ENCODE measurements at places on chromosomes 16 and 17.
A peak's percentile ranks its signal among the peaks of the same experiment; 100 is the strongest.

GRCh38 chr17:32503251-32504165 lies 16.7 kb downstream of the CDK5R1 start:
- DNase-seq: no peak

DNA sequence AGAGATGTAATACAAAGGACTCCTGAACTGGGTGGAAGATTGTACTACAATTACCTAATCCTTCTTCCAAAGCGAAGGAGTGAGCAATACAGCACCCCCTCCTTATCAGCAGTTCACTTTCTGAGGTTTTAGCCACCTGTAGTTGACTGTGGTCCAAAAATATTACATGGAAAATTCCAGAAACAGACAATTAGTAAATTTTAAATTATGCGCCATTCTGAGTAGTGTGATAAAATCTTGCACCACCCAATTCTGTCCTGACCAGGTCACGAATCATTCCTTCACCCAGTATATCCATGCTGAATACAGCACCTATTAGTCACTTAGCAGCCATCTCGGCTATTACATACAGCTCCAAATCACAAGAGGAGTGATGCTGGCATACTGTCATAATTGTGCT lies 23.2 kb downstream of the VPS53 start:
- DNase-seq: no peak

DNA sequence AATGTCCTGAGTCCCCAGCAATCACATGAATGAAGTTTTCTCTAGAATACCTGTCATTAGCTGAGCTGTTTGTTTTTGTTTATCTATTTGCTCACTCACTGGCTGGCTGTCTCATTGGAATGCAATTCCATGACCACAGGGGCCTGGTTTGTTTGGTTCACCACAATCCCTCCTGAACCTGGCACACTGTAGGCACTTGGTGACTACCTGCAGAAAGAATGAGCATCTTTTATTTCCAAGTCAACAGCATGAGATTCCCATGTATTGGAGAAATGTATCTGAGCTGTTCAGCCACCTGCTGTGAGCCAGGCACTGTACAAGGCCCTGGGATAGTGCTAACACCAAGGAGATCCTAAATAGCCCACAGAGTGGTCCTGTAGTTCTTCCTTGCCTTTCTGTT lies 345.1 kb downstream of the XYLT1 start:
- DNase-seq: no peak

DNA sequence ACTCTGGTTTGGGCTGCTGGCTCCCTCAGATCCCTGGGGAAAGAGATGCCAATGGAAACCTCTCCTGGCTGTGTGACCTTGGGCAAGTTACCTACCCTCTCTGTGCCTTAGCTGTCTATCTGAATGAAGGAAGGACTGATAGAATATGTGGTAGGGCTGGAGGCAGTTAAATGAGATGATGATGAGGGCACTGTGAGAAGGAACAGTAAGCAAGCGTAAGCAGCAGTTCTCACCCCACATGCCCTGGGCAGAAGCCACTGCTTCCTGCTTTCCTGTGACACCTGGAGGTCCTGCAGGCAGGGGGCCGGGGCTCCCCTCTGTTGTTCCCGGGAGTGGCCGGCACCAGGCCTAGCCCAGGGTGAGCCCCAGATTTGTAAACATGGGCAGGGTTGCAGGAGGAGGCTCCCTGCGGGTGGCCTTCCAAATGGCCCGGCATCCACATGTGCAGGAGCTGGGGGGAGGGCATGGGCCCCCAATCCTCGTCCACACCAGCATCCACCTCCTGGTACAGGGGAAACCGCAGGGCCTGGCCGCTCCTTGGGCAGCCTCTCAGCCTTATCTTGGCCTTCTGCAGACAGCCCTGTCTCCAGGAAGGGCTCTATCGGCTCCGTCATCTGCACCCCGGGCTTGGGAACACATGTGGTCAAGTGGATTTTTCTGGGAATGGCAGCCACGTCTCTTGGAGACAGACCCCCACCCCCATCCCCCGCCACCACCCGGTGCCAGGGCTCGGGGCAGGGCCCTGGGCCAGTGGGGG lies 235.6 kb upstream of the GSE1 start:
- no peak for DNase-seq

- DNase-seq: no peak
These were observed 105.6 kb downstream of the OR1D5 start for GRCh38 chr17:2957631-2958286.

DNA sequence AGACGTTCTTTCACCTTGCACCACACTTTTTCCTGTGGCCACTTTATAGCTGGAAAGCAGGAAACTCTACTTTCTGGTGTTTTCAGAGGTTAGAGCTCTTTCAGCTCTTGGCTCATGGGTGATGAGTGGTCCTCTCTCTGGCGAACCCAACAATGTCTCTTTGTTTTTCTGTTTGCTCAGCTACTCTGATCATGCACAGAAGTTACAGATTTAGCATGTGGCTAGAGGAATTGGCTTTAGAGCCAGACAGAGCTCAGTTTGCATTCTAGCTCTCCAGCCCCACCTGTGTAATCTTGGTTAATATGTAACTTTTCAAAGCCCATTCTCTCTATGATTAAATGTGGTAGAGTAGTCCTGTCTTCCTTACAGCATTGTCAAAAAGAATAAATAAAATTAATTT lies 225.2 kb downstream of the HAPSTR1 start:
- no peak for DNase-seq

GRCh38 chr17:5260542-5260941 lies 21.5 kb upstream of the RABEP1 start:
- no peak for DNase-seq

DNA sequence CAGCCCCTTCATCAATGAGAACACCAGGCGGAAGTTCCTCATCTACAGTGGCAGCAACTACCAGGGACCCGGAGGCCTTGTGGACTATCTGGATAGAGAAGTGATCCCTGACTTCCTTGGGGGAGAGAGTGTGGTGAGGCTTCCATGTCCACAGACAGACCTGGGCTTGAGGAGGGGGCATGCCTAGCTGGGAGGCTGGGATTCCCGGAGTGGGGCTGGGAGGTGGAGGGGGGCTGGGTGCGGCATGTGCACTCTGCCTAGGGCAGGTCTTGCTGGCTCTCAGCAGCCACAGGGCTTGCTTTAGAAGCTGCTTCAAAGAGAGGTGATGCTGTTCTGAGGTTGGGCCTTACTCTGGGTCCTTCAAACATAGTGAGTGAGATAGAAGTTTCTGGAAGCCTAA lies 27.8 kb downstream of the NAGPA start:
- DNase-seq: no peak

- DNase-seq: no peak
These were observed 74.6 kb downstream of the TMEM100 start for GRCh38 chr17:55648086-55648485.

GRCh38 chr17:61581611-61582349 lies 9.2 kb downstream of the NACA2 start:
- no peak for DNase-seq

DNA sequence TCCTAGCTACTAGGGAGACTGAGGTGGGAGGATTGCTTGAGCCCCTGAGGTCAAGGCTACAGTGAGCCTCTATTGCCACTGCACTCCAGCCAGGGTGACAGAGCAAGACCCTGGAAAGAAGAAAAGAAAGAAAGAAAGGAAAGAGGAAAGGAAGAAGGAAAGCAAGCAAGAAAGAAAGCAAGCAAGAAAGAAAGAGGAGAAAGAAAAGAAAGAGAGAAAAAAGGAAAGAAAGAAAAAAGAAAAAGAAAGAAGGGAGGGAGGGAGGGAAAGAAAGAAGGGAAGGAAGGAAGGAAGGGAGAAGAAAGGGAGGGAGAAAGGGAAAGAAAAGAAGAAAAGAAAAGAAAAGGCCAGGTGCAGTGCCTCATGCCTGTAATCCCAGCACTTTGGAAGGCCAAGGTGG lies 9.0 kb downstream of the ACTG1 start:
- no peak for DNase-seq

DNA sequence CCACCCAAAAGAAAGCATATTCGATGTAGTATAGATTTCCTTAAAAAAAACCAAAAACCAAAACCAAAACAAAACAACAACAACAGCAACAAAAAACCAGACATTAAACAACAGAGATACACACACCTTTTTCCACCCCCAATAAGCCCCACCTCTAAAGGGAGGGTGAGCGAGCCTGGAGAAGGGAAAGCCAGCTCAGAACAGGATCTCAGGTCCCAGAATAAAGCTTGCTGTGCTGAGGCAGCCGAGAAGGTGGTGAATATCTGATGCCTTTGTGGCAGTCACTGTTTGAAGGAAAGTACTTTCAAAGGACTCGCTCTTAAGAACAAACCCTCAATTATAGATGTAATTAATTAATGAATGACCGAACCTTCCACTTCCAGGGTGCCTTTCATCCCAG lies 470 bp downstream of the KRT23 start:
- no peak for DNase-seq

GRCh38 chr16:82753821-82754220 lies 127.1 kb downstream of the CDH13 start:
- DNase-seq: no peak

DNA sequence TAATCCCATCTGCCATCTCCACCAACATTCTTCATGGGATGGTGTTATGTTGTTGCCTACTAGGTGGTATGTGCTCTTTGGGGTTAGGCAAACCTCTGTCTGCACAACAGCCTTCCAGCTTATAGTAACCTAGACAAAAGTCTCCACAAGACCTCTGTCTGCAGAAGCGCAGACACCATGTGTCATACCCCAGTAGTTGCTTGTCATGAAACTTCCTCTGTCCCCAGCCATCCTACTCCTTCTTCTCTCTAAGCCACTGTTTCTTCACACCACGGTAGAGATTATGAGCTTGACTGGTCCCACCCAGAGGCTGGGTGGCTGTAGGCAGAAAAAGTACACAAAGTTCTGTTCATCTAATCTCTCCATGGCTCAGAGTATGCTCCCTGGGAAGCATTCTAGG lies 100.3 kb downstream of the MAF start:
- DNase-seq: no peak

- DNase-seq: no peak
These were observed at the start of gene USP6 for GRCh38 chr17:5115673-5116651. USP6 (plus strand) TSS chr17:5116032; CDS start chr17:5130368, 14,336 bp downstream.

GRCh38 chr17:72120642-72121163 lies at the start of gene SOX9:
SOX9 (plus strand) TSS chr17:72121020; CDS start chr17:72121392, 372 bp downstream.
- peak; percentile 91 for DNase-seq

GRCh38 chr16:48435318-48435680 lies 50.1 kb upstream of the SIAH1 start:
- DNase-seq: no peak

- DNase-seq: peak; percentile 8
These were observed 40.8 kb upstream of the MEAK7 start for GRCh38 chr16:84545114-84545737.

DNA sequence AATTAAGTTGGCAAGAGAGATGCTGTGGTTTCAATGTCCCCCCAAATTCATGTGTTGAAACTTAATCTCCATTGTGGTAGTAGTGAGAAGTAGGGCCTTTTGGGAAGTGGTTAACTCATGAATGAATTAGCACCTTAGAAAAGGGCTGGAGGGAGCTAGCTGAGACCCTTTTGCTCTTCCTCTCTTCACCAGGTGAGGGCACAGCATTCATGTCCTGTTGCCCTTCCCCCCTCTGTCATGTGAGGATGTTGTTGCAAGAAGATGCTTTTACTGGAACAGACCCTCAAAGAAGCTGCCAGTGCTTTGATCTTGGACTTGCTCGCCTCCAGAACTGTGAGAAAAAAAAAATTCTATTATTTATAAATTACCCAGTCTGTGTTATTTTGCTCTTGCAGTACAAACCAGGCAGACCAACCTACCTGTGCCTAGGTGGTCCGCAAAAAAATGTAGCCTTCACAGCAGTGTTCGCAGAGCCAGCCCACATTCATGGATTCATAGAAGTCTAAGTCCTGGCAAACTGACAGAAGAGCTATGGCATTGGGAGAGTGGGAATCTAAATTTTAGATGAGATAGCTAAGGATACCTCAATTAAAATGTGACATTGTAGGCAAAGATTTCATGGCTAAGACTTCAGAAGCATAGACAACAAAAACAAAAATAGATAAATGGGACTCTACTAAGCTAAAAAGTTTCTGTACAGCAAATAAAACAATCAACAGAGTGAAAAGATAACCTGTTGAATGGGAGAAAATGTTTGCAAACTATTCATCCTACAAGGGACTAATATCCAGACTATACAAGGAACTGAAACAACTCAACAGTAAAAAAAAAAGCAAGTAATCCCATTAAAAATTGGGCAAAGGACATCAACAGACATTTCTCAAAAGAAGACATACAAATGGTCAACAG lies 32.0 kb upstream of the ABCA5 start:
- peak; percentile 14 for DNase-seq

GRCh38 chr16:86872833-86873232 lies 294.5 kb downstream of the FOXL1 start:
- DNase-seq: no peak

All from NCI-H1694 treated with DMSO at 0.1 percent for 48 hours (cell line).